Femur (tissue), 1 donor: ENCODE measurements at places on chromosomes 5 and 9.
A peak's percentile ranks its signal among the peaks of the same experiment; 100 is the strongest.

DNA sequence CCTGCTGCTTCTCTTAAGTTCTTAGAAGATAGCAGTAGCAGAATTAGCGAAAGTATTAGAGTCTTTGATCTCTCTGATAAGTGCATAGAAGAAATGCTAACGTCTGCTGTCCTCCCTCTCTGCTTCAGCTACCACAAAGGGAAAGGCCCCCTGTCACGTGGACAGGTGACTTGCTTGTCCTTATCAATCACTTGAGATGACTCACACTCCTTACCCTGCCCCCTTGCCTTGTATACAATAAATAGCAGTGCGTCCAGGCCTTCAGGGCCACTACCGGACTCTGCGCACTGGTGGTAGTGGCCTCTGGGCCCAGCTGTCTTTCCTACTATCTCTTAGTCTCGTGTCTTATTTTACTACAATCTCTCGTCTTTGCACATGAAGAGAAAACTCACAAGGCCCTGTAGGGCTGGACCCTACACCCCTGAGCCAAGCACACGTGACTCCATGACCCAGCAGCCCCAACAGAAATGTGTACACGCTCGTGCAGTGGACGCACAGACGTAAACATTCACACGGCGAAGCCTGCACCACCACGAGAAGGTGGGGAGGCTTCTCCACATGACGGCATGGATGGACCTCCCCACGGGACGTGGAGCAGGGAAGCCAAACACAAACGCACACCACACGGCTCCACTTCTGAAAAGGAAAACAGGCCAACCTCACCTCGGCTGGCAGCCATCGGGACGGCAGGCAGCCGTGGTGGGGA, 38.3 kb downstream of the PNPLA7 start:
- DNase-seq: no peak

GRCh38 chr5:75049456-75050351, 2.7 kb downstream of the GCNT4 start:
- no peak for DNase-seq

- no peak for DNase-seq
Observed at GRCh38 chr5:168723037-168723436, 143.9 kb upstream of the PANK3 start.

DNA sequence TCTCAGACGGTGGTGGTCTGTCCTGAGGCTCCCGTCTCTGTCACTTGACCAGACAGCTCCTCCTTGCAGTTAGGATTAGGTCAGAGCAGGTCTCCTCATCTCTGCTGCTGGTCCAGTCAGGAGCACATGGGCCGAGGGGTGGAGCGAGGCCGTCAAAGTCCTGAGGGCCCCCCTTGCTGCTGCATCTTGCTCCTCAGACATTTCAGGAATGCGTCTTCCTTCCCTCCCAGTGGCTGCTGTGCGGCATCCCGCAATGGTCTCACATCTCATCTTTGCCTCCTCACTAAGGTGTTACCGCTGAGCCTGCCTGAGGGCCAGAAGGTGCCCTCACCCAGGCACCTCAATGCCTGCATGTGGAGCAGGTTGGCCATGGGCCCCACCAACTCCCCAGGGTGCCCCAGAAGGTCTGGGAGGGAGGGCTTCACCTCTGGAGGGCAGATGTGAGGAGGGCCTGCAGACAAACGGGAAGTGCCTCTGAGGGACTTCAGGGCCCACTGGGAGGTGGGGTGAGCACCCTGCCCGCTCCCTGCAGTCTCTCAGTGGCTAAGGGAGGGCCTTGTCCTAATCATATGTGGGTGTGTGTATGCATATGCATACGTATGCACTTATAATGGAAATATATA, 137.7 kb upstream of the LMX1B start:
- DNase-seq: no peak

DNA sequence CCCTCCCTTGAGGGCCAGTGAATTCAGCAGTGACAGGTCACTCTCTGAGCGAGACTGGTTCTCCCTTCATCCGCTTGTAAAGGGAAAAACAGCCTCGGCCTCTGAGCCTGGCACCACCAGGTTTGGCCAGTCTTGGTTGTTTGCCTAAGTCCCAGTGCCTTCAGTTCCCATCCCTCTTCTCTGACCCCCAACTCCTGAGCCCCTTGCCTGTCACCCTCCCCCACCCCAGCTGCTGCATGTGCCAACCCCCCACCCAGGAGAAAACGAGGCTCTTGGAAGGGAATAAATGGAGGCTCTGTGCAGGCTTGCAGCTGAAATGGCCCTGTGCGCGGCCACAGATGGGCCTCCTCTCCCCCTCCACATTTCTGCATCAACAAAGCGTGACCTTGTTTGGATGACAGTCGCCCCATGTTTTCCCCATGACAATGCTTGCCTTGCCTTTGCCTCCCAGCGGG, 3.1 kb downstream of the URM1 start:
- no peak for DNase-seq

DNA sequence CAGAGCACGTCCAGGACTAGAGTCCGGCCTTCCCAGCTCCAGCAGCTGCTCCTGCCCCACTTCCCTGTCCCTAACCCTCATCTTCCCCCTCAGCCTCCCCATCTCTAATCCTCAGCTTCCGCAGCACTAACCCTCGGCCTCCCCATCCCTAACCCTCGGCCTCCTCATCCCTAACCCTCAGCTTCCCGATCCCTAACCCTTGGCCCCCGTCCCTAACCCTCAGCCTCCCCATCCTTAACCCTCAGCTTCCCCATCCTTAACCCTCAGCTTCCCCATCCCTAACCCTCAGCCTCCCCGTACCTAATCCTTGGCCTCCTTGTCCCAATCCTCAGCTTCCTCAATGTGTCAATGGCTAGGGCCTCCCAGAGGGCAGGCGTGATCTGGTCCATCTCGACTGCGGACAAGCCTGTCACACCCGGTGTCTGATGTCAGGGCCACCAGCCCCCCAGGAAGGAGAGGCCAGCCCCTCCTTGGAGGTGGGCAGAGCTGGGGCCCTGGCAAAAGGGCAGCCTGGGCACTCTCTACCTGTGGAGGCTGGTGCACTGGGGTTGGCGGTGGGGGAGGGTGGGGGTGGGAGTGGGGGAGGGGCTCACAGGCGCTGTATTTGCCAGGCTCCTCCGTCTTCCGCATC, 1.4 kb downstream of the OBP2B start:
- DNase-seq: no peak

GRCh38 chr5:31918739-31919138, 255.4 kb downstream of the GOLPH3 start:
- no peak for DNase-seq

DNA sequence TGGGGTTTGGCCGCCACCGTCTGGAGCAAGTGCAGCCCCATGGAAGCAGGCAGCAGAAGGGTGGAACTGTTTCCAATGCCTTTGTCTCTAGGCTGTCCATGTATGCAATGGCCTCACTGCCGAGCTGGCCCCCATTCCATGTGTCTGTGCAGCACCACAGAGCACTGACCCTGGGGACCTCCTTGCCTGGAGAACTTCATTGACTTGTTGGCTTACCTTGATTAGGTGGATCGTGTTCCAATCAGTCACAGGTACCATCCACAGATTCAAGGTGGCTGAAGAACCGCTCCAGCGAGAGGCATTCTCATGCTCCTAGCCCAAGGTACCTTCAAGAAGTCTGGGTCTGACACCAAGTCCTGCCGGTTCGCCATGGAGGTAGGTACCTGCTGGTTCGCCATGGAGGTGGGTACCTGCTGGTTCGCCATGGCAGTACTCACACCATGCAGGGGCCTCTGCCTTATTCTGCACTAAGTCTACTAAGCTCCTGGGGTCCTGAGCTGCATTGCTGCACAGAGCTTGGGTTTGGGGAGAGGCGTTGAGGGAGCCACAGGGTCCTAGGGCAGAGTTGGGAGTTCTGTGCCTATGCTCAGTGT, 358.3 kb upstream of the IRX1 start:
- no peak for DNase-seq

GRCh38 chr5:127892467-127893207, 189.4 kb downstream of the CCDC192 start:
- no peak for DNase-seq

DNA sequence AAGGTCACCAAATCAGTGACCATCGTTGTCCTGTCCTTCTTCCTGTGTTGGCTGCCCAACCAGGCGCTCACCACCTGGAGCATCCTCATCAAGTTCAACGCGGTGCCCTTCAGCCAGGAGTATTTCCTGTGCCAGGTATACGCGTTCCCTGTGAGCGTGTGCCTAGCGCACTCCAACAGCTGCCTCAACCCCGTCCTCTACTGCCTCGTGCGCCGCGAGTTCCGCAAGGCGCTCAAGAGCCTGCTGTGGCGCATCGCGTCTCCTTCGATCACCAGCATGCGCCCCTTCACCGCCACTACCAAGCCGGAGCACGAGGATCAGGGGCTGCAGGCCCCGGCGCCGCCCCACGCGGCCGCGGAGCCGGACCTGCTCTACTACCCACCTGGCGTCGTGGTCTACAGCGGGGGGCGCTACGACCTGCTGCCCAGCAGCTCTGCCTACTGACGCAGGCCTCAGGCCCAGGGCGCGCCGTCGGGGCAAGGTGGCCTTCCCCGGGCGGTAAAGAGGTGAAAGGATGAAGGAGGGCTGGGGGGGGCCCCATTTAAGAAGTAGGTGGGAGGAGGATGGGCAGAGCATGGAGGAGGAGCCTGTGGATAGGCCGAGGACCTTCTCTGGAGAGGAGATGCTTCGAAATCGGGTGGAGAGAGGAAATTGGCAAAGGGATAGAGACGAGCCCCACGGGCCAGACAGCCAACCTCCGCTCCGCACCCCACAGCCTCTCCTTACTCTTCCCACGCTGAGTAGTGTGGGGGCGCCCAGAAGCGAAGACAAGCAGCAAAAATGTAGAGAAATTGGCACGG, 1.7 kb downstream of the RXFP3 start:
- DNase-seq: no peak

DNA sequence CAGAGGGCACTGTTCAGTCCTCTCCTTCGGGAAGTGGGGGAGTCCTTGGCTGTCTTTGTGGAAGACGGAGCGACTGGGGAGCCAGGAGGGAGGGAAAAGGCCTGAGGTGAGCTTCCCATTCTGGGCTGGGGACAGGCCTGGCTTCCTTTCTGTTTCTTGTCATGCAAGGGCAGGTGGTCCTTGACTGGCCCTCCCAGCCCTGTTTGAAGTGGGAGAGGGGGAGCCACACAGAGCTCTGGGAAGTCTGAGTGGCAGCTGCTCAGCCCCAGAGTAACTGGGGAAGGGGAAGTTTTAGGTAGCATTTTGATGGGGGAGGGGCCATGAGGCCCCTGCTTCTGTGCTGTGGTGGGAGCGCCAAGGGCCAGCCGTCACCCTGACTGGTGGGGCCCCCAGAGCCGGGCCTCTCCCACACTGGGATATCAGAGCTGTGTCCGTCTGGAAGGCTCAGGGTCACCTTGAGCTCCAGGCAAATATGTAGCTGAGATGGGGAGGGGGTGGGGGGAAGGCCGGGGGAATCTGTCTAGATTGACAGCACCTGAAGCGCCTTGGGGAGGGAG, 6.5 kb downstream of the UNC5A start:
- no peak for DNase-seq

DNA sequence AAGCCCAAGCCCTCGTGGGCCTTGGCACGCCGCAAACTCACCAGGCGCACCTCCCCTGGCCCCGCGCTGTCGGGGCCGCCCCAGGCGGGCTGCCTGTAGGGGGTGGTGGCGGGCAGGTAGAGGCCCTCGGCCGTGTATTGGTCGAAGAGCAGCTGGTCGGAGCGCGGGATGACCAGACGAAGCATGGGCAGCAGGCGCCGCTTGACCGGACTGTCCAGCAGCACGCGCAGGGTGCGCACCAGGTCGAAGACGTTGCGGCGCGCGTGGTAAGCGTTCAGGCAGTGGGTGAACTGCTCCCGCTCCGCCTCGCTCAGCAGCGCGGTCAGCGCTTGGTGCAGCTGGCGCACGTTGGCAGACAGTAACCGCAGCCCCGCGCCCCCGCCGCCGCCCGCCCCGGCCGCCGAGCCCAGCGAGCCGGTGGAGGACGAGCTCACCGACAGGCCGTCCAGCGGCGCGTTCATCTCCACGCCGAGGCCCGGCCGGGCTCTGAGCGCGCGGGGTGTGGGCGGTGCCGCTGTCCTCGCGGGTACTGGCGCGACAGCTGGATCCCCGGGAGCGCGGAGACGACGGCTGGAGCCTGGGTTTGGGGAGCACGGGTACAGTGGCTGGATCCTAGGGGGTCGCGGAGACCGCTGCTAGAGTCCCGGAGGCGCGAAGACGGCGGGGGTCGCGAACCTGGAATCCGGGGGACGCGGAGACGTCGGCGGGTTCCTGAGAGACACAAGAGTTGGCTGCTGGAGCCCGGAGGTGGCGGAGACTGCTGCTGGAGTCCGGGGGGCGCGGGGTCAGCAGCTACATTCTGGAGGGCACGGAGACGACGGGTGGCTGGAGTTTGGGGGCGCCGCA, 709 bp downstream of the WHRN start:
- peak; percentile 70 for DNase-seq

DNA sequence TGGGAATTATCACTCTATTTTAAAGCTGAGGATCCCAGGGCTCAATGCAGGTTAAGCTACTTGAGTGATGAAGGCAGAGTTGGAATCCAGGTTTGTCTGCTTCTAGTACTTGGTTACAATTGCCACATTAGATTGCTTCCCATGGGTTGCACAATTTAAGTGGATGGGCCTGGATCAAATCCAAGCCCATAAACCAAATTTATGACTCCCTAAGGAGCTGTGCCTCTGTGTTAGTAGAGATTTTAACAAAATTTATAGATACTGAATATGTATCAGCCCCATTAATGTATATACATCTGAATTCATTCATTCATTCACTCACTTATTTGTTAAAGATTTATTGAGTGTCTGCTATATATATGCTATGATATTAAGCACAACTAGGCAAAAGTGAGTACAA, 332.3 kb upstream of the KLF9 start:
- no peak for DNase-seq

DNA sequence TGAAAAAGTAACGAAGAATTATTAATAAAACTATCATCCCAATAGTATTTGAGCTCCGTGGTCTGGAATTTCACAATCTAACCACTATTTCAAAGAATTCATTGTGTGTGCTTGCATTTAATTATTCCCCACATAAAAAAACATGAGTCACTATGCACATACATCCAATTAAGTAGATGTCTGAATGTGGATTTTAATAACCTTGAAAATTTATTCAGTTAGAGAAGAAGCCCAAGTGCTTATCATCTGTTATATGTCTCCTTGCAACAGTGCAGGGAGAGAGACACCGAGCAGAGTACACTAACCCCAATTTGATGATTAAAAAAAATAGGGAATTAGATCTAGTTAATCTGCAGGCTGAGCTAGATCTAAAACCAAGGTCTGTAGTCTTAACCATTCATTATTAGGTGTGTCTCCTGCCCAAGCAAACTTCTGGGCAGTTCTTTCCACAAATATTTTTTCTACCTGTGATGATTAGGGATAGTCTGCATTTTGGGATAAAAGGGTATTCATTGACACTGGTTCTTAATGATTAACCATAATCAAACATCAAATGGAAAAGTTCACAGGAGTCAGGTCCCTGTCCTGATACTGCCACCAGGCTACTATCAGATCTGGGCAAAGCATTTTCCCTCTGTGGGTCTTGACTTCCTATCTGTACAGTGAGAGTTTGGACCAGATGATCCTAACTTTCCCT, 164.2 kb downstream of the GRIA1 start:
- no peak for DNase-seq

- no peak for DNase-seq
Observed at GRCh38 chr5:116371935-116372334, 202.7 kb downstream of the SEMA6A start.
